ENCODE measurements at places on chromosomes 7 and 10.

DNA sequence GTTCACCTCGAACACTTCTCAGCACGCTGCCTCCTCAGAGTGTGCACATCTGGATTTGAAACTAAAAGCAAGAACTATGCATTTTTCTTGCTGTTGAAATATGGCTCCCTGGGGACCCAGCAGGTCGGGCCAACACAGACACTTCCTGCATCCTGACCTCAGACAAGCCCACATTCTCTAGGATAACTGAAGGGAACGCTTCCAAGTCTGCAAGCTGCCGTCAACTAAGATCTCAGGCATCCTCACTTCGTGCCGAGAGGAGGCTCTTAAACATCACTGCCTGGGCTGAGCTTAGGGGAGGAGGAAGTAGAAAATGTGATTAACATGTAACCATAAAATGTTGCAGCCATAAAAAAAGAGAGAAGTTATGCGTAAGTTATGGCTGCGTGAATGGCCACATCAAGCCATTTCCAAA lies 65.5 kb downstream of the PYROXD2 start:
- DNase-seq, result peak; percentile 100

GRCh38 chr10:63260103-63260859 lies 127.2 kb downstream of the NRBF2 start:
- DNase-seq, result no peak

DNA sequence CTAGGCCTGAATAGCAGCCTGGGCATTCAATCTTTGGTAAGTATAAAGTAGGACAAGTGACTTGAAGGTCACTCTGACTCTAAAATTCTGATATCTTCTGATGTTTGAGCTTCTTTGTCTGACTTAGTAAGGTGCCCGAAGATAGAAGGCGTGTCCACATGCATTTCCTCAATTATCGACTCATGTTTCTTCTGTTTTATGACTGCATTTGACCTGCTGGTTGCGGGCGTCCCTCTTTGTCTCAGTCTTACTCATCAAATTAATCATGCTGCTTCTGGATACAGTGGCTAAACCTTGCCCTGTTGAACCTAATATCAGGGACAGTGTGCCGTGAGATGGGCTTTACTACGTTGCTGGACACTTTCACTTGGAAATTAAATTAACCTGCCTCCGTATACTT lies 534.1 kb downstream of the SDK1 start:
- no peak for DNase-seq

DNA sequence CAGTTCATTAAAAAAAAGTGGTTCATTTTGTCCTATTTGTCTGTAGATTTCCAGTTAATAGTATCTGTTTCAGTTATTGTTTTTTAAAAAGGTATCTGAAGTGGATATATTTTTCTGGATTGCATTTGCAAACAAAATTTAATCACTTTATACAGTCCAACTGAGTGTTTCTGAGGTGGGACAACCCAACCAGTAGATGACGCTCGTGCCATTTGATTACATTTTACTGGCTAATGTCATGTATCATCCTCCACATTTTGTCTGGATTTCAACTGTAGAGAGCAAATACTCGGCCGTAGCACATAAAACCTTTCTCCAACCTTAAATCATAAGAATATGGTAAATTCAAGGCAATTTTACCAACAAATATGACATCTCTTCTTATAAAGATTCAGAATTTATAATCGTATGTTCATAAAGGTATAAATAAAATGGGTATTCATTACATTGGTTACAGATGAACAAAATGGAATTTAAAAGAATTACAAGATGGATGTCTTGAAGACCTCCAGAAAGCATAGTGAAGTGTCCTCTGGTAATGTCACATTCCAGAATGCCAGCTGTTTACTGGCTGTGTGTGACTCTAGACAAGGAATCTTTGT lies 789.0 kb downstream of the PHTF2 start:
- peak; percentile 21 for DNase-seq

DNA sequence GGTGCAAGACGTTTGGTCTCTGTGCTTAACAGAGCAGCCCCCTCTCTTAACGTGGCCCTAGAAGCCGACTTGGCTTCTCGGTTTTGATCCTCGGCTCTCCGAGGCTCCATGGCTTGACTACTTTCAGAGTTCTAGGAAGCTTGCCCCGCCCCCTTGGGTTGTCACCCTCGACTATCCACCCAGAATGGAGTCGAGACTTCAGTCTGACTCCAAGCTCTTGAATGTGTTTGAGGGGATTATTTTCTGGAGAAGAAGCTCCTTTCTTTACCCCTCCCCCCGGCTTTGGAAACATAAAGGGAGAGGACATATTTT lies 448 bp downstream of the SEC24C start:
- peak; percentile 54 for DNase-seq

- DNase-seq, result peak; percentile 47
These were observed 107.7 kb downstream of the CACNA2D1 start for GRCh38 chr7:82335927-82336326.

DNA sequence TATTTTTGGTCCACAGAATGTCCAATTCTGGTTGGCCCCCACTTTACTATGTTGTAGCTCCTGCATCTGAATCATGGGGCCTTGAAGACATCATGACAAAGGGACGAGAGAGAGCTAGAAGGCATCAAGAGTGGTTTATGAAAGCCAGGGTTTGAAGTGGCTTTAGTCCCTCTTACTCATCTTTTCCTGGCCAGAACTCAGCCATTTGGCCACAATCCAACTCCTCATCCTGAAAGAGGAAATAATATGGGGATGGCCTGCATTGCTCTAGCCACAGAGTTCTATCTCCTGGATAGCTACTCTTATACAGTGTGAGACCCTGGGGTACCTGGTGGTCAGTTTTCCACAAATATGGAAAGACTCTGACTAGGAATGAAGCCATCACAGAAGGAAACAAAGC lies 418.9 kb downstream of the XPNPEP1 start:
- DNase-seq, result no peak

GRCh38 chr7:68840991-68841390 lies 757.3 kb upstream of the AUTS2 start:
- peak; percentile 39 for DNase-seq

- no peak for DNase-seq
These were observed 1175.2 kb downstream of the NXPH1 start for GRCh38 chr7:9608560-9608959.

- DNase-seq, result no peak
These were observed 34.9 kb upstream of the TLL2 start for GRCh38 chr10:96548589-96548988.

DNA sequence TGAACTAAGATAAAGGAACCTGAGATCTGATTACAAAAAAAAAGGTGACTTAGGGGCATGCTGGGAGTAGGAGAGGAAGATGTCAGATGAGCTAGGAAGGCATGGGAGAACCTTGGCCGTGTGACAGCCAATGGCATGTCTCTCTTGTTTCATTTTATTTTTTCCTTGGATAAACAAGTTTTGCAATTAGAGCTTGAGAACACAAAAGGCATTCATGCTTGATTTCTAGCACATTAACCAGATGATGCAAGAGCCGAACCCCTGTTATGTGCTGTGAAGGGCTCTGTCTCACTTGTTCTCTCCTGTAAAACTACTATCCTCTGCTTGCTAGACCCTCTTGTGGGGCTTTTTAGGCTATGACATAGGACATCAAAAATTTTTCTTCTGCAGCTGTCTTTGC lies 134.3 kb upstream of the ASAH2 start:
- DNase-seq, result peak; percentile 72

DNA sequence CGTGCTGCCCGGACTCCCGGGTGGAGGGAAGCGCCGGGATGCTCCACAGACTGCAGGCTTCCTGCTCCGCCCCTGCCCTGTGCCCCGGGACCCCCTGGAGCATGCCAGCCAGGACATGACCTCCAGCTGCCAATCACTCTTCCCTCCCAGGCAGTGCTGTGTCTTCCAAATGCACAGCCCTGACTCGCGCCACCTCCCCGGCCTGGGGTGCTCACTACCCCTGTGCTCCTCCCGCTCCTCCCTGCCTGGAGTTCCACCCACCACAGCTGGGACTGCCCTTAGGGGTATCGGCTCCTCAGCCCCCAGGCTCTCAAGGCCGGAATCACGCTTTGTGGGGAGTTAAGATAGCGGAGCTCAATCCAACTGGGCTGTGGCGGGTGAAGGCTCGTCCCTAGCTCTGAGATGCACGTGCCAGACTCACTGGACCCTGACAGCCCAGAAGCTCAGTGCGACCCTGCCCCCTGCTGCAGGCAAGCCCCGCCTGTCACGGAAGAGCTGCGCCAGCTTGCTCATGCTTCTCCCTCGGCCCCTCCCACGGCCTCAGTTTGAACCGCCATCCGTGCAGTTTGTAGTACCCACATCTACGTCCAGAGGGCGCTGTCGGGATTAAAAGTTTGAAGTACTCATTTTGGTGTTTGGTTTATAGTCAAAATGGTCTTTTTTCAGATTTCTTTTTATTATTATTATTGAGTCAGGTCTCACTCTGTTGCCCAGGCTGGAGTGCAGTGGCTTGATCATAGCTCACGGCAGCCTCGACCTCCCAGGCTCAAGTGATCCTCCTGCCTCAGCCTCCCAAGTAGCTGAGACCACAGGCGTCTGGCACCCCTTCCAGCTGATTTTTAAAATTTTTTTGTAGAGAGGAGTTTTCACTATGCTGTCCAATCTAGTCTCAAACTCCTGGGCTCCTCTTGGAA lies 142.5 kb upstream of the TCERG1L start:
- DNase-seq, result no peak

GRCh38 chr7:84161398-84161797 lies 33.2 kb downstream of the SEMA3A start:
- no peak for DNase-seq

DNA sequence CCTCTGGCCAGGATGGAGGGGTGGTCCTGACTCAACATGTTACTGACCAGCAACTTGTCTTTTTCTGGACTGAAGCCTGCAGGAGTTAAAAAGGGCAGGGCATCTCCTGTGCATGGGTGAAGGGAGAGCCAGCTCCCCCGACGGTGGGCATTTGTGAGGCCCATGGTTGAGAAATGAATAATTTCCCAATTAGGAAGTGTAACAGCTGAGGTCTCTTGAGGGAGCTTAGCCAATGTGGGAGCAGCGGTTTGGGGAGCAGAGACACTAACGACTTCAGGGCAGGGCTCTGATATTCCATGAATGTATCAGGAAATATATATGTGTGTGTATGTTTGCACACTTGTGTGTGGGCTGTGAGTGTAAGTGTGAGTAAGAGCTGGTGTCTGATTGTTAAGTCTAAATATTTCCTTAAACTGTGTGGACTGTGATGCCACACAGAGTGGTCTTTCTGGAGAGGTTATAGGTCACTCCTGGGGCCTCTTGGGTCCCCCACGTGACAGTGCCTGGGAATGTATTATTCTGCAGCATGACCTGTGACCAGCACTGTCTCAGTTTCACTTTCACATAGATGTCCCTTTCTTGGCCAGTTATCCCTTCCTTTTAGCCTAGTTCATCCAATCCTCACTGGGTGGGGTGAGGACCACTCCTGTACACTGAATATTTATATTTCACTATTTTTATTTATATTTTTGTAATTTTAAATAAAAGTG lies 6.0 kb downstream of the PLAU start:
- DNase-seq, result no peak

DNA sequence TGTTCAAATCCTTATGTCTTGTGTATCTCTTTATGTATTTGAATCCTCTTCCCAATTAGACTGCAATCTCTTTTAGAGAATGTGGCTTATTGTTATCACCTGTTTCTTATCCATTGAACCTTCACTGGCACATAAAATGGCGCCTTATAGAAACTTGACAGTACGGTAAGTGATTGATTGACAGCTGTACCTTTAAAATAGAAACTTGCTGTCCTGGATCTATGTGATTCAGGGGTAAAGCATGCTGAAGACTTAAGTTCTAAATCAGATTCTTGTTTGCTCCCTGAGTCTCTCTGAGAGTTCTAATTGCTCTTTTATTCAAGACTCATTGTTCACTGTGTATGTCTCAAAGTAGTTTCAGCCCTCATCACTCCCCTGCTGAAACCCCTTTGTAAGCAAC lies 91.3 kb downstream of the CACNB2 start:
- no peak for DNase-seq

- peak; percentile 9 for DNase-seq
These were observed 51.8 kb downstream of the GALNT11 start for GRCh38 chr7:152076940-152077933.

GRCh38 chr7:98133181-98133580 lies 26.5 kb downstream of the LMTK2 start:
- DNase-seq, result peak; percentile 12

- DNase-seq, result peak; percentile 54
These were observed 9.9 kb downstream of the TAS2R41 start for GRCh38 chr7:143487566-143487965.

DNA sequence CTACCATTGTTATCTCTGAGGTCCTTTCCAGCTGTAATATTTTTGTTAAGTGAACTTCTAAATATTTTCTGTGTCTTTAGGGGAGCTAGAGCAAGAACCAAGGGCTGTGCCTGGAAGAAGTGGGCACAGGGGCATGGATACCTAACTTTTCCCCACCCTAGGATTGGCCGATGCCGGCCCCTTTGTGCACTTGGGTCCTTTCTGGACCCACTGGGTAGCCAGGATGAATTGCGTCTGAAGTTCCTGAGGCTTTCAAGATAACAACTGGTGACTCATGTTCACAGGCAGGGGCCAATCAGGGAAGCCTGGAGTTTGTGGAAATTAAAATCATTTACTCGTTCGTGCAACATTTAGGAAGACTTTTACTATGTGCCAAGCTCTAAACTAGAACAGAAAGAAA lies 758 bp downstream of the DPCD start:
- DNase-seq, result peak; percentile 24

- no peak for DNase-seq
These were observed 15.8 kb downstream of the PODXL start for GRCh38 chr7:131540491-131541162.

DNA sequence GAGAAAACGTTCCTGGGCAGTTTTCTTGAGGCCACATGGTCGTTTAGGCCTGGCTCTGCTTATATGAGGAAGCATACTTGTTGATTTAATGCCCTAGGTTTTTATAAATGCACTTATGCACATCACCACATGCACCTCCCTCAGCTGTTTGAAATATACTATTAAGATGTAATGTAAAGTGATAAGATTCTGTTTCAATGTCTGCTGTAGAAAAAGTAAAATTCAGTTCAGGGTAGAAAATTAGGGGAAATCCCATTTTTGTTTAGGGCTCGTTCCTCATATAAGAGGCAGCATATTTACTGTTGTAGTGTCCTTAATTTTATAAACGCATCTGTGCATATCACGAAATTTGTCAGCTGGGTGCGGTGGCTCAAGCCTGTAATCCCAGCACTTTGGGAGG lies 7.8 kb upstream of the CAMK1D start:
- no peak for DNase-seq

GRCh38 chr7:27889800-27890199 lies 149.8 kb downstream of the TAX1BP1 start:
- DNase-seq, result no peak

DNA sequence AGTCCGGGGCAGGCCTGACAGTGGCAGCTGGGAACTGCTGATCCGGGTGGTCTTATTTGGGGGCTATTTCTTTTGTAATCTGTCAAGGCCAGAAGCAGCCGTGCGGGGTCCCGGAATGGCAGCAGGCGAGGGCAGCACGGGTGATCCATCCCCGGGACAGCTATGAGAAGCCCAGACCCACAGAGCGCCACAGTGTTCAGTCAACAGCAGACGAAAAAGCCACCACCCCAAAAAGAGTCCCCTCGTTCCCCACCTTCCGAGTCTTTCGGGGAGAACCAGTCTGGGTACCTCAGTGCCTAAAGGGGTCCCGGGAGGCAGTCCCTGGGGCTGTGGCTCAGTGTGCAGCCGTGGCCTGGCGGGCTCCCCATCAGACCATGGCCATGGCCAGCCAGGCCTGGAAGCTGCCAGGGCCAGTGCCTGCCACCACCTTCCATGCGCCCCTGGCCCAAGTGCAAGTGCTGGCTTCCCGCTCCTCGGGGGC lies 125.1 kb upstream of the KCTD7 start:
- DNase-seq, result no peak

- no peak for DNase-seq
These were observed 15.3 kb downstream of the EDRF1 start for GRCh38 chr10:125734823-125735222.

- DNase-seq, result no peak
These were observed 191.9 kb downstream of the CSTF2T start for GRCh38 chr10:51507476-51507875.

- no peak for DNase-seq
These were observed 129.5 kb downstream of the PTPN20 start for GRCh38 chr10:47040681-47041080.
